ENCODE measurements at places on chromosomes 4 and X.
A peak's percentile ranks its signal among the peaks of the same experiment; 100 is the strongest.

GRCh38 chr4:145935253-145936141 lies 3.1 kb downstream of the ZNF827 start:
- DNase-seq = no peak

- no peak for DNase-seq
Observed at GRCh38 chr4:13992975-13993520, 365.5 kb upstream of the BOD1L1 start.

DNA sequence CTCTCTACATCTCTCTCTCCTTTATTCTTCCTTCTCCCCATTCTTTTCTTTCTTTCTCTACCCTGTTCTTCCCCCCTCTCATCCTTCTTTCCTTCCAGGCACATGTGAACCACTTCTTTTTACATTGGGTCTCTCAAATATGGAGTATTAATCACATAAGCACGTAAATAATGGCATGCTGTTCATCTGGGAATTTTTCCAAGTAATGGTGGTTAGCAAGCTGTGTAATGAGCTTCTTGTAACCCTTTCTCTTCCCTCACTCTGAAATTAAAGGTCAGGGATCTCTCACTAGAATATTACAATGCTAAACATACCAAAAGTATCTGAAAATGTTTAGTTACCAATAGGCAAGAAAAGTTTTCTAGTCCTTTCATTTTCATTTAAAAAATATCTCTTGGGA lies 239.9 kb upstream of the TEX13A start:
- no peak for DNase-seq

GRCh38 chr4:146245246-146245645 lies 30.9 kb downstream of the REELD1 start:
- DNase-seq = no peak

DNA sequence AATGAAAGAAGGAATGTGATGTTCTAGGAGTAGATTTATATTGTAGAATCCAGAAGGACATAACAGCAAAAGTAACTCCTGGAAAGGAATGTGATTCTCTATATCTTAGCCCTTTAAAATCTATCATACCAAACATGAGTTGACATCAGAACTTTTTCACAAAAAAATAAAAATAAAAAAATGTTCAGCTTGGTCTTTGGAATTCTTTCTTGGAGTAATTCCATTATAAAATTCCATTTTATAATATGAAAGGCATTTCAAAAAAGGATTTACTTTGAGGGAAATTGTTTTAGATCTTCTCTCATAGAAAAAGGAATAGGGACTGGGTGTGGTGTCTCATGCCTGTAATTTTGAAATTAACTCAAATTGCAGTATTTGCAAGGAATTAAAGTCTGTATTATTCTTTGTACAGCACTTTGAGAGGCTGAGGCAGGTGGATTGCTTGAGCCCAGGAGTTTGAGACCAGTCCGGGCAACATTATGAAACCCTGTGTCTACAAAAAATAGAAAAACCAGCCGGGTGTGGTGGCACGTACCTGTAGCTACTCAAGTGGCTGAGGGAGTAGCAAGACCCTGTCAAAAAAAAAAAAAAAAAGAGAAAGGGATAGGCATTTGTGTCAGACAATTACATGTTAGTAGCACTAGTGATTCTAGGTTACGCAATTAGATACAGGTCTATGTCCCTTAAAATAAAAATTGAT lies 134.9 kb downstream of the SLC4A4 start:
- no peak for DNase-seq

DNA sequence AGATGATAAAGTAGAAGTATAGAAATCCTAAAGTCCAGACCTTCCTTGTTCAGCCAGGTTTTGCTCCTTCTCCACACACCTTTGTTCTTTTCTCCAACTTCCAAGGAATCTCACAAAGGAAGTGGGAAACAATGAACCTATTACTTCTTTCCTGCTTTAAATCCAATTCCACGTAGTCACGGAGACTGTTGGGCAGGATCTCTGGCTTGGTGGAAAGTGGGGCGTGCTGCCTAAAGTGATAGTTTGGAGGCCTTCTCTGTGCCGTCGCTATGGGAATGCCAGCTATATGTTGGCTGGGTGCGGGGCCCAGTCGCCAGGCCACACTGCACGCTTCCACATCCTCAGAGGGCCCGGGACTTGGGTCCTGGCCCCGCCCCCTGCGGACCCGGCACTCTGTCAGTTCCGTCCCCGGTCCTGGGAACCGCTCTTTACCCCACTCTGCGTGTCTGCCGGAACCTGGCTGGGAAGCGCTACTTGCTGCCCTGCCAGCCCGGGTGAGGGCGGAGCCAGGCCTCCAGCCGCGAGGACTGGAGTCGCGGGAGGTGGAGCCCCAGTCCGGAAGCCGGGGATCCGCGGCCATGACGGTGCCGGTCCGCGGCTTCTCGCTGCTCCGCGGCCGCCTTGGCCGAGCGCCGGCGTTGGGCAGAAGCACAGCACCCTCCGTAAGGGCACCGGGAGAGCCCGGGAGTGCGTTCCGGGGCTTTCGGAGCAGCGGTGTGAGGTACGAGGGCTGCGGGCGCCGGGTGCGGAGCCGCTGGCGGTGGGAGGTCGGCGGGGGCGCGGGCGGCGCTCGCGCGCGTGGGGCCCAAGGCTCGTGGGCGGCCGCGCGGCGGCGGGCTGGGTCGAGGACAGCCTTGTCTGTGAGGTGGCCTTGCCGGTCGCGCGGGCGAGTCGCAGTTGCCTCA lies at the start of gene MTHFD2L:
TSS of gene MTHFD2L (plus strand) at position 558 of the 905 bp plus-strand sequence. CDS start at position 579, 21 bp downstream.
- DNase-seq = peak; percentile 97

GRCh38 chrX:19792412-19792811 lies 95.0 kb downstream of the SH3KBP1 start:
- DNase-seq = no peak

DNA sequence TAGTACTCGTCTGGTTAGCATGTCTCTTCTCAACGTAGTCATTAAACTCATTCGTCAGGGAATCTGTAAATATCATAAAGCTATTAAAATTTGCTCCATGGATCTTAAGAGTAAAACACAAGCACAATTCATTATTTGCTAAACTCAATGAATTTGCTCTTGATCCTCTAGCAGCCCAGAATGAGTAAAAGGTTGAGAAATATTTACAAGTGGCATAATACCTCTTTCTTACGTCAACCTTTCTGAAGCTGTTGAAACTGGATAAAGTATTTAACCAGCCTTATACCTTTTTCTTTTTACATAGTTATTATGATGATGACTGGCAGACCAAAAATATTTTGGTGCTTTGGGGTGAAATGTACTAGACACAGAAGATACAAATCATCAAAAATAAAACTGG lies 66.9 kb downstream of the LUZP4 start:
- no peak for DNase-seq

DNA sequence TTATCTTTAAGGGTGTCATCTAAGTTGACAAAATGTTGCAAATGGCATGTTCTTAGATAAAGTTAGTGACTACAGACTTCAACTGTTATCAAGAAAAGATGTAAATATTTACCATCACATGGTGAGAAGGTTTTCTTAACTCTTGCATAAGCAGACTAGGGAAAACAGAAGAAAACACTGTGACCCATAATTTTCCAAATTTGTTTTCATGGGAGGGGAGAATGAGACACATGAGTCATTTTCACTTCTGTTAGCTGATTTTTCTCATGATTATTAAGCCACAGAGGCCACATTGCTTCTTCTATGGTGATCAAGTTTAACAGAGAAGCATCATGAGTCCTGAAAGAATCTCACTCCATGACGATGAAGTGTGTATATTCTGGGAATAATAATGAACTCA lies 30.2 kb upstream of the SYTL5 start:
- no peak for DNase-seq

GRCh38 chr4:27720010-27720766 lies 859.5 kb downstream of the STIM2 start:
- DNase-seq = no peak

GRCh38 chr4:143667461-143667860 lies 33.0 kb downstream of the FREM3 start:
- no peak for DNase-seq

GRCh38 chrX:22135171-22135711 lies 103.1 kb downstream of the PHEX start:
- peak; percentile 19 for DNase-seq

GRCh38 chr4:177323416-177323815 lies 13.7 kb downstream of the NEIL3 start:
- no peak for DNase-seq

- no peak for DNase-seq
Observed at GRCh38 chrX:140724309-140724708, 14.8 kb downstream of the LINC00632 start.

GRCh38 chr4:6560416-6561172 lies 14.4 kb upstream of the MAN2B2 start:
- no peak for DNase-seq

DNA sequence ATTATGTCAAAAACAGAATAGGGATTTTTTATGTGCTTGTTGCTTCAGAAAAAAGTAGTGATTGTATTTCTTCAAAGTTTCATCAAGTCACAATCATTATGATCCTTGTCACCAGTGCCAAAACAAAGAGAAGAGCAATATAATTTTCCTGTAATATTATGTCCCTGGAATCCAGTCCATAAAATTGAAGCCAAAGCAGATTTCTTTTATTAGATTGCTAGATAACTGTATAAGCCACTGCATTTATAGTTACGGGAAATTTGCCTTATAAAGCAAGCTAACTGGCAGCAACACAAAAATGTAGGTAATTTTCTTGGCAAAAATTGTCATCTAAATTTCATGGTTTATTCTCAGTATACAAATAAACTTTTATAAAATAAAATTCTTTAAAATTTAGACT lies 296.1 kb upstream of the ANKRD50 start:
- no peak for DNase-seq

DNA sequence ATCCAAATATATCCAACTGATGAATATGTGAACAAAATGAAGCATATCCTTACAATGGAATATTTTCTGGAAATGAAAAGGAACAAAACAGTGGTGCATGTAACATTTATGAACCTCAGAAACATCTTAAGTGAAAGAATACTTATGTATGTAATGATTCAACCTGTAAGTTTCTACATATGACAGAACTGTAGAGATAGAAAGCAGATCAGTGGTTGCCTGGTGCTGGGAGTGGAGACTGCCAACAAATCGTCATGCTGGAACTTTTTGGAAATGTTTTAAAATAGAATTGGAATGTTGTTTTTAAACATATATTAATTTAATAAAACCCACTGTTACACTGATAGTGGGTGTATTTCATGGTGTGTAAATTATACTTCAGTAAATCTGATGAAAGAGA lies 667.5 kb downstream of the RAPGEF2 start:
- no peak for DNase-seq

DNA sequence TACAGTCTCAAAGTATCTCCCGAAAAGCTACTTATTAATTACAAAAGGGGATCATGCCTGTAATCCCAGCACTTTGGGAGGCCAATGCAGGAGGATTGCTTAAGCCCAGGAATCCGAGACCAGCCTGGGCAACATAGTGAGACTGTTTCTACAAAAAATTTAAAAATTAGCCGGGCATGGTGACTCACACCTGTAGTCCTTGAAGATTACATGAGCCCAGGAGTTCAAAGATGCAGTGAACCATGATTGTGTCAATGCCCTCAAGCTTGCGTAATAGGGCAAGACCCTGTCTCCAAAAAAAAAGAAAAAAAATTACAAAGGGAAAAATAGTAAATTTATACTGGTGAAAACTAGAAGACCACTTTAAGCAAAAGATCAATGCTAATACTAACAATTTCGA lies 3.3 kb upstream of the PORCN start:
- no peak for DNase-seq

- no peak for DNase-seq
Observed at GRCh38 chr4:186551849-186552248, 3.5 kb downstream of the MTNR1A start.

- no peak for DNase-seq
Observed at GRCh38 chrX:13427441-13428052, 107.7 kb upstream of the ATXN3L start.

DNA sequence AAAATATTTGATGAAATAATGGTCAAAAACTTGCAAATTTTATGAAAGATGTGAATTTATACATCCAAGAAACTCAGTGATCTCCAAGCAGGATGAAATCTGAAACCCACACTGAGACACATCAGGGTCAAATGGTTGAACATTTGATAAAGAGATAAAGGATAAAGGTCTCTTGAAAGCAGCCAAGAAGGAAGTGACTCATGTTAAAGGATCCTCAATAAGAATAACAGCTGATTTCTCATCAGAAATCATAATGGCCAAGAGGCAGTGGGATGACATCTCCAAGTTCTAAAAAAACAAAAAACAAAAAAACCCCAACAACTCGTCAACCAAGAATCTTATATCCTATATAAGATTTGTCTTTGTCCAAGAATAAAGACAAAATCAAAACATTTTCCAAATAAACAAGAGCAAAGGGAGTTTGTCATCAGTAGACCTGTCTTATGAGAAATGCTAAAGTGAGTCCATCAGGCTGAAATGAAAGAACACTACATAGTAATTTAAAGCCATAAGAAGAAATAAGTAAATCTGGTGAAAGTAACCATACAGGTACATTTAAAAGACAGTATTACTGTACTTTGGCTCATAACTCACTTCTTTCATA lies 121.7 kb downstream of the PDS5A start:
- no peak for DNase-seq

DNA sequence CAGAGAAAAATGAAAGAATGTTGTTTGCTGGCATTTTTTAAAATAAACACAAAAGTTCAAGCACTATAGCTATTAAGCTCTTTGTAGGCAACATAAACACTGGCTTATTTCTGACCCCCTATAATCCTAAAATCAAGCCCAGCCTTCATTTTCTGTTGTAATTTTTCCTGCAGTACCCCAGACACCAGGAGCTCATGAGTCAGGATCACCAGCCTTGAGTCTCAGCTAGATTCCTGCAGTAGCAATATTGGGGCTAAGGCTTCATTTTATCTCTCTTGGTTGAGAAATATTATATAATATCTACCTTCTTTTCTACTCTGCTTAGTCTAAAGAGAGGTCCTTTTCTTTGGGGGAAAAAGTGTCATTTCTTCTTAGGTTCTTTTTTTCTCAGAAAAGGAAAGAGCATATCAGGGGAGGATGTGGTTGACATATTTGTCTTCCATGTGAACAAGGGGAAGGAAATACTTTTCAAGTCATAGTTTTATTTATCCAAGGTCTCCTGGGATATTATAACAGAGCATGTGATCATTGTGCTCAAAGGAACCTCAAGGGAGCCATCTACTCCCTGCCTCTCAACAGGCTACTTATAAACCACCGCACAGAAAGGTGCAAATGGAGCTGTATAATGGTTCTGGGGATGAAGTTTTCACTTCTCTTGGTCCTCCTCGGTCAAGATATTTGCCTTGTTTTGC lies 678.3 kb upstream of the NR3C2 start:
- no peak for DNase-seq

DNA sequence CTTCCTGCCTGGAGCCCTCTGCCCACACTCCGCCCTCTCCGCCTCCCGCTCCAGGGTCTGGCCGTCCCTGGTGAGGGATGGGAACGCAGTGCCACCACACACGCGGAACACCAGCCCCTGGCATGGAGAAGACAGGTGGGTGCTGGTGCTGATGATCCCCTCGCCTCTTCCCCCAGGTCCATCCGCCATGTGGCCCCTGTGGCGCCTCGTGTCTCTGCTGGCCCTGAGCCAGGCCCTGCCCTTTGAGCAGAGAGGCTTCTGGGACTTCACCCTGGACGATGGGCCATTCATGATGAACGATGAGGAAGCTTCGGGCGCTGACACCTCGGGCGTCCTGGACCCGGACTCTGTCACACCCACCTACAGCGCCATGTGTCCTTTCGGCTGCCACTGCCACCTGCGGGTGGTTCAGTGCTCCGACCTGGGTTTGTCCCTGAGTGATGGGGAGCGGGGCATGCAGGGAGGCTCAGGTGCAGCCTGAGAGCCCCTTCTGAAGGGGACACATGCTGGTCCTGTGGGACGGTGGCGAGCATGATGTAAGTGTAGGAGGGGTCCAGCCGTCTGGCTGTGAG lies 9.8 kb downstream of the BGN start:
- no peak for DNase-seq

- DNase-seq = peak; percentile 66
Observed at GRCh38 chr4:8697826-8698225, 105.3 kb downstream of the CPZ start.

- DNase-seq = no peak
Observed at GRCh38 chr4:89586318-89586717, 250.6 kb downstream of the SNCA start.
